ENCODE measurements at places on chromosomes 2 and 18. TPM values are rescaled to one million over a fixed set of nuclear protein-coding genes. Genes with fewer than 3 reads are reported as not detected.

Gene NUP35
- 9.6 TPM for total RNA-seq

Gene PDCD1
- total RNA-seq, result 2.0 TPM

Gene HOXD8
- total RNA-seq, result 0.32 TPM

Gene TMEM150A
- total RNA-seq, result 9.5 TPM

Gene IL1RL1
- 1.3 TPM for total RNA-seq

Data from Right ventricle myocardium superior (tissue), 1 donor.